ENCODE measurements at places on chromosomes 5 and 9. TPM values are rescaled to one million over a fixed set of nuclear protein-coding genes. Genes with fewer than 3 reads are reported as not detected.

- peaks cover 4% of the 10 kb centered on the region for H3K36me3 ChIP-seq
- H3K27me3 ChIP-seq: no peaks in the 10 kb centered on the region
- peak; percentile 39 for DNase-seq
- H3K4me3 ChIP-seq: peak overlapping the region; percentile 55
Measured at GRCh38 chr9:34125681-34126206, 754 bp downstream of the DCAF12 start.

DNA sequence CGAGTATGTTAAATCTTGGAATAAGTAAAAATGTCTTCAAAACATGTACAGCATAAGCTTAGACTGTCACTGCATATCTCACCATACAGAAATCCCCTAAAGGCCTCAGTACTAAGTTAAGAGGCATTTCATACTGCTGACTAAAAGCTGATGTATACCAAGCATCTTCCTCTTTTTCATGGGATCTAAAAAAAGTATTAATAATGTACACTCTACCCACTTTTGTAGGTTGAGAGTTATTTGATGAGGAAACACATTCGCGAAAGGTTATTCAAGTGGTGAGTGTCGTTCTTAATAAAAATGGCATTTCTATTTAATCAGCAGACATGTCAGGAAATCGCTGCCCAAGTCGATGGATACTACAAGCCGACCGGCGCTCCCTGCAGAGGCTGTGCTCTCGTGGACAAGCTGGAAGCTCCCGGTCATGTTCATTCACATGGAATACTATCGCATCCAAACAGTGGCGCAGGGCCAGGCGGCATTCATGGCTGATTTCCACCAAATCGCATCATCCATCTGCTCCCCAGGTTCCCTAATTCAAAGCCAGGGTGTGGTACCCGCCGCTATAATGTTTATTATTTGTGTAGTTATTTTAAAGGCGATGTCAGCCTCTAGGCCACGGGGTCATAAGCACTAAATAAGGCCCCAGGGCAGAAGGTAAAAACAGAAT lies 724 bp downstream of the SGTB start:
- no peaks in the 10 kb centered on the region for H3K4me1 ChIP-seq
- H3K27me3 ChIP-seq: no peaks in the 10 kb centered on the region
- peak overlapping the region; percentile 98 for H3K4me3 ChIP-seq
- DNase-seq: peak; percentile 69
- H3K27ac ChIP-seq: peak overlapping the region; percentile 82

Gene IFNA2
- total RNA-seq: not detected

Gene PCAT7
- 12.8 TPM for total RNA-seq

Gene EGR1
- 64.2 TPM for total RNA-seq

GRCh38 chr5:140101179-140101578 lies 12.7 kb upstream of the PURA start:
- no peaks in the 10 kb centered on the region for H3K4me1 ChIP-seq
- no peak overlapping the region for H3K27ac ChIP-seq
- H3K27me3 ChIP-seq: peaks cover 31% of the 10 kb centered on the region
- no peak for DNase-seq
- H3K36me3 ChIP-seq: no peaks in the 10 kb centered on the region
- no peak overlapping the region for H3K4me3 ChIP-seq

- DNase-seq: no peak
- no peaks in the 10 kb centered on the region for H3K4me1 ChIP-seq
Measured at GRCh38 chr5:173340451-173340850, 12.2 kb upstream of the STC2 start.

Gene CNTNAP3B
- 5.2 TPM for total RNA-seq

- peaks cover 5% of the 10 kb centered on the region for H3K27me3 ChIP-seq
- H3K4me1 ChIP-seq: no peaks in the 10 kb centered on the region
- H3K36me3 ChIP-seq: no peaks in the 10 kb centered on the region
- H3K4me3 ChIP-seq: no peak within 1 kb of the TSS
- no peak for DNase-seq
Measured at GRCh38 chr9:134880484-134881312, at the start of gene FCN2. TSS of gene FCN2 (plus strand) at chr9:134880810. CDS start at chr9:134880822, 12 bp downstream.

Gene ALDH7A1
- total RNA-seq: 50.0 TPM

Gene AFAP1L1
- 1.3 TPM for total RNA-seq

Gene SLC6A19
- total RNA-seq: 5.2 TPM

DNA sequence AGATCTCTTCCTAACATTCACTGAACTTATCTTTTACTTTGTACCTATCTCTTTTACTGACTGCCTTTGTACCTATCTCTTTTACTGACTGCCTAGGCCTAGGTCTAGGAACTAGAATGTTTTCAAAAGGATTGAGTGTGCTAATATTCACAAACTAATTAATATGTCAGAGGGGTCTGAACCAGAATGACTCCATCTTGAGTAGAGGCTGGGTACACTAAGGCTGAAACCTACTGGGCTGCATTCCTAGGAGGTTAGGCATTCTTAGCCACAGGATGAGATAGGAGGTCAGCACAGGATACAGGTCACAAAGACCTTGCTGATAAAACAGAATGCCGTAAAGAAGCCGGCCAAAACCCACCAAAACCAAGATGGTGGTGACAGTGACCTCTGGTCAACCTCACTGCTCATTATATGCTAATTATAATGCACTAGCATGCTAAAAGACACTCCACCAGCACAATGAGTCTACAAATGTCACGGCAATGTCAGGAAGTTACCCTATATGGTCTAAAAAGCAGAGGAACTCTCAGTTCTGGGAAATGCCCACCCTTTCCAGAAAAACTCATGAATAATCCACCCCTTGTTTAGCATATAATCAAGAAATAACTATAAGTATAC lies 2.5 kb upstream of the RHOBTB3 start:
- H3K4me1 ChIP-seq: peaks cover 30% of the 10 kb centered on the region
- H3K4me3 ChIP-seq: no peak overlapping the region
- H3K27me3 ChIP-seq: no peaks in the 10 kb centered on the region

Gene SKP2
- 97.5 TPM for total RNA-seq

Gene WDR31
- 1.4 TPM for total RNA-seq

- no peak overlapping the region for H3K4me3 ChIP-seq
- H3K4me1 ChIP-seq: peaks cover 24% of the 10 kb centered on the region
- no peaks in the 10 kb centered on the region for H3K27me3 ChIP-seq
- H3K27ac ChIP-seq: no peak overlapping the region
Measured at GRCh38 chr9:89621031-89621430, 16.2 kb downstream of the GADD45G start.

DNA sequence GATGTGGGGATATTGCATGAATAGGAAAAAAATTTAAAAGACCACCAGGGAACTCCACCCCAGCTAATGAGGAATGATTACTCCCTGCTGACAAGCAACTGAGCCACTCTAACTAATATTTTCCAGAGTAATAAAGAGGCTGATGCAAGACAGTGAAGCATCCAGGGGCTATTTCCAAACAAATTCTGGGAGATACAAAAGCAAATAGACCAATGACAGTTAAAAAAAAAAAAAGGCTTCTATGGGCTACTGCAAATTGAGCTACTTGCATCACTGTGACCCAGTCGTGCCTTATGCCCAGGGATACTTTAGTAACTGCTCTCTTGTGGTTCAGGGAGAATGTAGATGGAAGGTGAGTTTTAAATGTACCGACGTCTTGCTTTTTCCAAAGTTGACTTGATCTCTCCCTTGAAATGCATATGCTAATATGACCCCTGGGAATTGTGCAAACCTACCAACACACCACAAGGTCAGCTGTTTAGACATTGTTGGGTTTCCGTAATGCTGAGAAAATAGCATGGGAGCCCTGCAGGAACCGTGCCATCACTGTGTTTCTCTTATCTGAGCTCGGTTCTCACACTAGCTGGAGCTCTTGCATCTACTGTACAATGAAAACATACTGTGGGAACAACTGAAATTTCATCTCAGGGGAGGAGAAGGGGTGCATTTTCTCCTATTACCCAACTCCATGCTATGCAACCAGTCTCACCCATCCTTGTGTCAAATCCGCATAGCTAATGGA lies 250.6 kb upstream of the MAP3K1 start:
- H3K27ac ChIP-seq: no peak overlapping the region
- H3K27me3 ChIP-seq: no peaks in the 10 kb centered on the region
- no peaks in the 10 kb centered on the region for H3K4me1 ChIP-seq
- no peaks in the 10 kb centered on the region for H3K36me3 ChIP-seq
- no peak overlapping the region for H3K4me3 ChIP-seq

Data from hepatocyte (in vitro differentiated cells).